ENCODE measurements at places on chromosomes 5 and 9.
A peak's percentile ranks its signal among the peaks of the same experiment; 100 is the strongest.

GRCh38 chr9:116935149-116935897 lies 248.2 kb downstream of the TRIM32 start:
- no peak for DNase-seq
- no peak overlapping the region for H3K4me3 ChIP-seq
- no peaks in the 10 kb centered on the region for H3K36me3 ChIP-seq
- no peaks in the 10 kb centered on the region for H3K27me3 ChIP-seq
- H3K4me1 ChIP-seq: no peaks in the 10 kb centered on the region

DNA sequence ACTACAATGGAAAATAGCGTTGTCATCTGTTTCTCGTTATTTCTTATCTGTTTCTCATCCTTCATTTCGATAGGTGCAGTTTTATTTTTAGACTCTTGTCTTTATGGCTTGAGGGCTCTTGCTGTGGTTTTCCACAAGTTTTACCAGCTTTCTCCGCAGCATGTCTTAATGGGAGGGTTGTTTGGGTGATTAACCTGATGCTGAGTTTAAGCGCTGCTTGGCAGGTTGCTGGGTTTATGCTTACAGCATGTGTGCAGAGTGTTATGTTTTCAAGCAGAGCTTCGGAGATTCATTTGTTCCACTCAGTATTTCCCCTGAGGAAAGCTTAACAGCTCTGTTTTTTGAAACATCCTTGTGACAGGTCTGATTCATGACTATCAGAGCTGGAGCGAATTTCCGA lies 154.0 kb downstream of the SLC12A2 start:
- H3K36me3 ChIP-seq: no peaks in the 10 kb centered on the region
- DNase-seq: no peak
- H3K4me3 ChIP-seq: no peak overlapping the region
- H3K4me1 ChIP-seq: no peaks in the 10 kb centered on the region

DNA sequence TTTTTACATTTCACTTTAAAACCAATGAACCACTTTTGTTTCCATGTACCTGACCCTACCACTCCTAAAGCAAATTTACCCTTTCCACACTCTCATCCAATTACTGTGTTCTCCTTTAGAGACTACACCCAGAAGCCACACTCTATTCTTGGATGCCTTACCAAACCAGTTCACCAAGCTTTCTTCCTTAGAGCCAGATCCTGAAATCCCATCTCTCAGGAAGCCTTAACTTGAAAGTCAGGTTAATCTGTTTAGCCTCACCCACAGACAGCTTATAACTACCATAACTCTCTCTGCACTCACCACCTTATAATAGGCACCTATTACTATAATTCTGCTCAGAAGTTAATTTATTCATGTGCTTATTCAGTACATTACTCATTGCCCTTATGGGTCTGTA lies 4.3 kb downstream of the CSNK1A1 start:
- H3K27me3 ChIP-seq: no peaks in the 10 kb centered on the region
- H3K27ac ChIP-seq: no peak overlapping the region
- DNase-seq: no peak
- peaks cover 37% of the 10 kb centered on the region for H3K4me1 ChIP-seq
- peak overlapping the region; percentile 39 for H3K4me3 ChIP-seq

- DNase-seq: no peak
- H3K27ac ChIP-seq: no peak overlapping the region
- no peaks in the 10 kb centered on the region for H3K36me3 ChIP-seq
- H3K4me1 ChIP-seq: no peaks in the 10 kb centered on the region
- H3K27me3 ChIP-seq: no peaks in the 10 kb centered on the region
- no peak overlapping the region for H3K4me3 ChIP-seq
These were observed 90.1 kb downstream of the GOLPH3 start for GRCh38 chr5:32083981-32084430.

- H3K27me3 ChIP-seq: no peaks in the 10 kb centered on the region
- H3K4me3 ChIP-seq: no peak overlapping the region
- H3K27ac ChIP-seq: no peak overlapping the region
These were observed 21.1 kb upstream of the DMRTA1 start for GRCh38 chr9:22425551-22425950.

- H3K4me1 ChIP-seq: no peaks in the 10 kb centered on the region
- DNase-seq: no peak
- no peaks in the 10 kb centered on the region for H3K27me3 ChIP-seq
- H3K27ac ChIP-seq: no peak overlapping the region
- H3K4me3 ChIP-seq: no peak overlapping the region
- no peaks in the 10 kb centered on the region for H3K36me3 ChIP-seq
These were observed 171.2 kb upstream of the DMAC1 start for GRCh38 chr9:7970681-7971330.

GRCh38 chr5:96582343-96582742 lies 79.8 kb upstream of the CAST start:
- DNase-seq: no peak
- no peaks in the 10 kb centered on the region for H3K36me3 ChIP-seq
- no peak overlapping the region for H3K27ac ChIP-seq
- peak overlapping the region; percentile 40 for H3K4me3 ChIP-seq
- no peaks in the 10 kb centered on the region for H3K27me3 ChIP-seq

GRCh38 chr5:167309941-167310517 lies 981.4 kb upstream of the WWC1 start:
- H3K36me3 ChIP-seq: no peaks in the 10 kb centered on the region
- no peak overlapping the region for H3K4me3 ChIP-seq
- no peaks in the 10 kb centered on the region for H3K4me1 ChIP-seq

- no peak for DNase-seq
- no peaks in the 10 kb centered on the region for H3K27me3 ChIP-seq
- no peak overlapping the region for H3K27ac ChIP-seq
- no peak overlapping the region for H3K4me3 ChIP-seq
- peaks cover 6% of the 10 kb centered on the region for H3K4me1 ChIP-seq
These were observed 98.9 kb upstream of the CPEB4 start for GRCh38 chr5:173789031-173789920.

- H3K4me1 ChIP-seq: no peaks in the 10 kb centered on the region
- no peak overlapping the region for H3K27ac ChIP-seq
- no peaks in the 10 kb centered on the region for H3K36me3 ChIP-seq
- no peak for DNase-seq
- H3K4me3 ChIP-seq: no peak overlapping the region
These were observed 28.5 kb upstream of the PHF24 start for GRCh38 chr9:34929506-34930102.

All from thoracic aorta (tissue), 2 donors.